ENCODE measurements at places on chromosomes 3 and 15. TPM values are rescaled to one million over a fixed set of nuclear protein-coding genes. Genes with fewer than 3 reads are reported as not detected.

DNA sequence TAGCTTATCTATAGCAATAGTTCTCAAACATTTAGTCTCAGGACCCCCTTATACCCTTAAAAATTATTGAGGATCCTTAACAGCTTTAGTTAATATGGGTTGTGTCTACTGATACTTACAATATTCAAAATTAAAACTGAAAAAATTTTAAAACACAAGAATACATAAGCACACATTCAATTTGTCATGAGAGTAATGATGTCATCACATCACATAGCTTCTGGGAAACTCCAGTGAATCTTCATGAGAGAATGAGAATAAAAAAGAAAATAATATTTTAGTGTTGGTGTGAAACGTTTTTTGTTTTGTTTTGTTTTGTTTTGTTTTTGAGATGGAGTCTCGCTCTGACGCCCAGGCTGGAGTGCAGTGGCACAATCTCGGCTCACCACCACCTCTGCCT lies 25.2 kb upstream of the ACP3 start:
- no peak for DNase-seq

The NIPA2 gene
- 49.4 TPM for total RNA-seq

The MASP1 gene
- total RNA-seq: 3.3 TPM

The KIF15 gene
- 83.4 TPM for total RNA-seq

DNA sequence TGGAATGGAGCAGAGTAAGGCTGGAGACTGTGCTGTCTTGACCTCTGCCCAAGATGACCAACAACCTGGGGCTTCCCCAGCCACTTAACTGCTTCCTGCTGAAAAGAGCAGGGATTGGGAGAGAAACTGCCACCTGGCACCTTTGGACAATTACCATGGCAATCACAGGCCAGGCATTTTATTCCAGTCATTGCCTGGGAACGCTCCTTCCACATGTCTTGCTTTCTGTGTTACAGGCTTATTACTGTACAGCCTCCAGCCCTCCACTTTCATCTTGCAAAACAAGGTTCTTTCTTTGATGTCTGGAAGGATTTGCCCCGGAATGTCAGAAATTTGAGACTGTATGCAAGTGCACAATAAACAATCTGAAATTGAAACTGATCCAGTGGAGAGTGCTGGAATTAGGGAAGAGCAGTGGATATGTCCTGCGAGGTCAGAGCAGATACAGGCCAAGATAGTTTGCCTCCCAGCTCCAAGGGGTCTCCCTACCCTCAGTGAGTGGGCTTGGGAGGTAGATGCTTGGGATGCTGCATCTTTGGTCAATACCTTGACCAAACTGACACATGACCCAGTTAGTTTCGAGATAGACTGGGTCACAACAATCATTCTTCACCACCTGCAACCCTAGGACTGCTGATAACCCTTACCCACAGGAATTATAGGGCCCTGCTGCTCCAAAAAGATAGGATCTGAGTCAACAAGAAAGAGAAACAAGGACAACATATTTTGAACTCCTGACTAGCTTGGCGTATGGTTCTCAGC lies 2.7 kb downstream of the PPP1R14D start:
- no peak for DNase-seq

GRCh38 chr15:84987949-84988624 lies 6.4 kb downstream of the PDE8A start:
- no peak for DNase-seq

GRCh38 chr3:32140943-32141342 lies 34.5 kb downstream of the GPD1L start:
- DNase-seq: no peak

The CHRFAM7A gene
- 0.46 TPM for total RNA-seq

The GPR156 gene
- 1.6 TPM for total RNA-seq
